ENCODE measurements at places on chromosomes 7 and 10.

DNA sequence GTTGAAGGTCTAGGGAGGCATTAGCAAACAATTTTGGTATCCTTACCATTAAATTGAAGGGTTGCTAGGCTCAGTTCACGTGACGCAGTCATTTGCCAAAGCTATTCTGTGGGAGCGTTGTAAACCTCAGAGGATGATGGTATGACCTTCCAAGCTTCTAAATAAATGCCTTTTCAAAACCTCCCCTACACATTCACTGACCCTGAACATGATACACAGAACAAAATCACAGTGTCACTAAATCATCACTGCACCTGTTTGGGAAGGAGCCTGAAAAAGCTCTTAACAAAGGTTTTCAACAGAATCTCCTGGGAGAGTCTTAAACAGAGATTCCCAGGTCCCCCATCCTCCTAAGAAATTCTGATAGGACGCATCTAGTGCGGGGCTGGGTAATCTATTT is 13.2 kb upstream of the CCDC172 start:
- no peak for DNase-seq

DNA sequence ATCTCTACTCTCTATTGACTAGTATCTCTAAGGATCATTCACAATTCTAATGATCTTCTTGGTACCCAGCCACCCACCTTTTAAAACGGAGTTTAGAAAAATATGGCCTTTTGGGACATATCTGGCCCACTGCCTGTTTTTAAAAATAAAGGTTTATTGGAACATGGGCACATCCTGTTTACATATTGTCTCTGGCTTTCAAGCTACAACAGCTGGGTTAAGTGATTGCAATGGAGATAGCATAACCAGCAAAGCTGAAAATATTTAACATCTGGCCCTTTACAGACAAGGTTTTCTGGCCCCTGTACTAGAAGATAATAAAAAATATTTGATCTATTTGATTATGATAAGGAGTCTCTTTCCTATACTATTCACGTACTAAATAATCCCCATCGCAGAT is 232.4 kb upstream of the RHOBTB1 start:
- DNase-seq, result no peak

GRCh38 chr10:47077941-47078340 is 166.7 kb downstream of the PTPN20 start:
- no peak for DNase-seq

GRCh38 chr7:128037081-128037480 is 5.8 kb upstream of the LRRC4 start:
- DNase-seq, result no peak

GRCh38 chr10:104680467-104681401 is 39.6 kb downstream of the SORCS3 start:
- DNase-seq, result no peak

GRCh38 chr7:132953468-132953867 is 128.4 kb downstream of the CHCHD3 start:
- DNase-seq, result no peak

DNA sequence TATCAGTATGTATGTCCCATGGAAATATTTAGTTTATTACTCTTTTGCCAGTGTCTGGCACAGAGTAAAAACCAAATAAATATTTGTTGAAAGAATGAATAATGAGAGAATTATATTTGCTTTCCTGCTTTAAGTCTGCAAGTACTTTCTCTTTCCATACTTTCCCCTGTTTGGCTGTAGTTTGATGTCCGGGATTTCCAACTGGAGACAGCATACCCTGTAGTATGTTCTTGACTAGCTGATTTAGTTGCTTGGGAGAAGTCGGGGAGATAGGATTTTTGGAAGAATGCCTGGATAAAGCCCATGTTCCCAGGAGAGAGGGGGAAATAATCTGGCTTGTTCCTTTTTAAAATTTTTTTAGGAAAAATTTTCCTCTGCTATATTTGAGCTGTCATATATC is 516.1 kb downstream of the CCSER2 start:
- DNase-seq, result no peak

DNA sequence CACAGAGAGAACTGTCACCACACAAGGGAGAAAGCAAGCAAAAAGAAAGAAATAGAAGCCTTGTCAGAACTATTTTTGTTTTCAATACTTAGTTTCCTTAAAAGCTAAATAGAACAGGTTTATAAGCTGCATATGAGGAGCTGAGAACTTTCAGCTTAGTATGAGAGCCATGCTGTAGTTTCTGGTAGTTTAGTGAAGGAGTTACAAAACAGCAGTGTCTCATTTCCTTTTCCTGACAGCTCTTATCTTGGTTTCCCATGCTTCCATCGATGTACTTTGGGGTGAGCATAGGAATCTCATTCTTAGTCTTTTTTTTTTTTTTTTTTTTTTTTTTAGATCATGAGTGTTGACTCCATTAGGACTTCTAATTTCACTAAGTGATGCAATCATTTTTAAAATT is 8.6 kb upstream of the CHRM2 start:
- DNase-seq, result no peak

DNA sequence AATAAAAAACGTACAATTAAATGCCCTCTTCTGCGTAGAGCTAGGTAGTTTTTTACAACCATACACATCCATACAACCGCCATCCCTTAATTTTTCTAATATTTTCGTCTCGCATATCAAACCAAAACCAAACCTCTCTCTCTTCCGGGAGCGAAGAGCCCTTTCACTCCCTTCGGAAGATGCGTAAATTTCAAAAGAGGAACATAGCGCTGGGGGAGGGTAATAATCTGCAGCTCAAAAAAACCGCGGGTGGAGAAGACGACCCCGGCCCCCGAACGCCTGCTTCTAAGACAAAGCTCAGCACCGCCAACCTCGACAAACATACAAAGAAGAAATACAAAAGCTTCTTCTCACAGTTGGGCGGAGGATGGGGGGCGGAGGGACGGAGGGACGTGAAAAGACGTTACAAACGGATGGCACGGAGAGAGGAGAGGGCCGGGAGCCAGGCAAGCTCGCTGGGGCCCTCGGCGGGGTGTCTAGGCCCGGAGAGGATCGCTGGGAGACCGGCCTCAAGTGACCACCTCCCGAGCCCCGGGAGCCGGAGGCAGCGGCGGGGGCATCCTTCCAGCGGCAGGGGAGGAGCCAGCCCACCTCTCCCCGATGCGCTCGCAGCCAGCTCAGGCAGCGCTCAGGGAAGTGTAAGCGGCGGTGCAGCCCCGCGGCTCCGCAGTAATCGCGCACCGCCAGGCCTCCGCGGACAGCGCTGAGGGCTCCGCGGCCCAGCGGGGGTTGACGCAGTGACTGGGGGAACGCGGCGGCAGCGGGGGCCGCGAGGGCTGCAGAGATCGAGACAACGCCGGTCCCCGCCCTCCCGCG is 851 bp downstream of the MKRN1 start:
- DNase-seq, result peak; percentile 21
